ENCODE measurements at places on chromosomes 11 and 22. TPM values are rescaled to one million over a fixed set of nuclear protein-coding genes. Genes with fewer than 3 reads are reported as not detected.
A peak's percentile ranks its signal among the peaks of the same experiment; 100 is the strongest.

APOC3 gene
- total RNA-seq: 2.7 TPM

ACRV1 gene
- not detected for total RNA-seq

PLEKHB1 gene
- total RNA-seq: 10.3 TPM

GRAMD1B gene
- total RNA-seq: 47.9 TPM

GGT5 gene
- 4.6 TPM for total RNA-seq

FGF19 gene
- not detected for total RNA-seq

NCF4 gene
- total RNA-seq: 2.8 TPM

UPB1 gene
- total RNA-seq: not detected

CCDC134 gene
- total RNA-seq: 9.5 TPM

RELA gene
- 98.4 TPM for total RNA-seq

DNA sequence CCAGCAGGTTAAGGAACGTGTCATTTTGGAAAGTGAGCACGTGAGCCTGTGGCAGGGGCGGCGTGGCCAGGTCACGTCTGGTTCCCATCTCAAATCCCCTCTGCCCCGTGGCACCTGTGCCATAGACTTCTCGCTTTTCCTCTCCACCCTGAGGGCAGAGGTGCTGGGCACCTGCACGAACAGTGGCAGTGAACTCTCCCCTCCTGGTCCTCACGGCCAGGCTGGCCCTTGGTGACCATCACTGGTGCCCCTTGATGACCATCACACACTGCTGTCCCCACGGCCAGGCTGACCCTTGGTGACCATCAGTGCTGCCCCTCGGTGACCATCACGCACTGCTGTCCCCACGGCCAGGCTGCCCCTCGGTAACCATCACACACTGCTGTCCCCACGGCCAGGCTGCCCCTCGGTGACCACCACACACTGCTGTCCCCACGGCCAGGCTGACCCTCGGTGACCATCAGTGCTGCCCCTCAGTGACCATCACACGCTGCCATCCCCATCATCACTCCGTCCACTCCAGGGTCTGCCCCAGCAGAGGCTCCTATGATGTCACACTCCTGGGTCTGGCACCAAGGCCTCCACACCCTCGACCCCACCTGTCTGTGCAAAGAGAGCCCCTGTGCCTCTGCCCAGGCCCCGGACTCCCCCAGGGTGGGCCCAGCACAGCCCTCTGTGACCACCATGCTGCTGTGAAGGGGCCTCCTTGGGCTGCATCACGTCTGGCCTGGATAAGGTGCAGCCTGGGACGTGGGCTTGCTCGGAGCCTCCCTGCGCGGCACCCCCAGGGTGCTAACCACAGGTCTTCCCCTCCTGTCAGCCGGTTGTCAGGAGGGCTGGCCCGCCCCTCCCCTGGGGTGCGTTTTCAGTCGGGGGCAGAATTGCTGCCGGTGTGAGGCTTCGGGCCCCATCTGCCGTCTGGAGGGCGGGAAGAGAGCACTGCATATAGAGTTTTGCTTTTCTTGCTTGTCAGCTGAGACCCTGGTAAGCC lies 738.6 kb downstream of the BRD1 start:
- H3K36me3 ChIP-seq: no peaks in the 10 kb centered on the region
- H3K27ac ChIP-seq: no peak overlapping the region
- DNase-seq: no peak
- no peaks in the 10 kb centered on the region for H3K4me1 ChIP-seq
- H3K27me3 ChIP-seq: no peaks in the 10 kb centered on the region
- H3K4me3 ChIP-seq: no peak overlapping the region

- no peaks in the 10 kb centered on the region for H3K27me3 ChIP-seq
- no peaks in the 10 kb centered on the region for H3K4me1 ChIP-seq
- no peak overlapping the region for H3K4me3 ChIP-seq
- DNase-seq: no peak
These were observed 49.8 kb downstream of the DKK3 start for GRCh38 chr11:11958403-11959231.

GRCh38 chr11:44189986-44190882 lies 94.8 kb downstream of the EXT2 start:
- H3K27ac ChIP-seq: no peak overlapping the region
- DNase-seq: no peak
- no peaks in the 10 kb centered on the region for H3K27me3 ChIP-seq

GRCh38 chr11:66002648-66003225 lies 434 bp downstream of the BANF1 start:
- peak overlapping the region; percentile 74 for H3K4me3 ChIP-seq
- no peaks in the 10 kb centered on the region for H3K27me3 ChIP-seq
- peaks cover 5% of the 10 kb centered on the region for H3K4me1 ChIP-seq
- peak overlapping the region; percentile 81 for H3K27ac ChIP-seq

- H3K27ac ChIP-seq: no peak overlapping the region
- H3K4me3 ChIP-seq: no peak overlapping the region
- H3K36me3 ChIP-seq: no peaks in the 10 kb centered on the region
- no peak for DNase-seq
- no peaks in the 10 kb centered on the region for H3K4me1 ChIP-seq
These were observed 171.3 kb downstream of the BLID start for GRCh38 chr11:121944556-121945230.

- no peaks in the 10 kb centered on the region for H3K36me3 ChIP-seq
- no peak overlapping the region for H3K27ac ChIP-seq
- H3K4me1 ChIP-seq: no peaks in the 10 kb centered on the region
- no peak overlapping the region for H3K4me3 ChIP-seq
These were observed 14.8 kb downstream of the CD6 start for GRCh38 chr11:60985991-60986915.

DNA sequence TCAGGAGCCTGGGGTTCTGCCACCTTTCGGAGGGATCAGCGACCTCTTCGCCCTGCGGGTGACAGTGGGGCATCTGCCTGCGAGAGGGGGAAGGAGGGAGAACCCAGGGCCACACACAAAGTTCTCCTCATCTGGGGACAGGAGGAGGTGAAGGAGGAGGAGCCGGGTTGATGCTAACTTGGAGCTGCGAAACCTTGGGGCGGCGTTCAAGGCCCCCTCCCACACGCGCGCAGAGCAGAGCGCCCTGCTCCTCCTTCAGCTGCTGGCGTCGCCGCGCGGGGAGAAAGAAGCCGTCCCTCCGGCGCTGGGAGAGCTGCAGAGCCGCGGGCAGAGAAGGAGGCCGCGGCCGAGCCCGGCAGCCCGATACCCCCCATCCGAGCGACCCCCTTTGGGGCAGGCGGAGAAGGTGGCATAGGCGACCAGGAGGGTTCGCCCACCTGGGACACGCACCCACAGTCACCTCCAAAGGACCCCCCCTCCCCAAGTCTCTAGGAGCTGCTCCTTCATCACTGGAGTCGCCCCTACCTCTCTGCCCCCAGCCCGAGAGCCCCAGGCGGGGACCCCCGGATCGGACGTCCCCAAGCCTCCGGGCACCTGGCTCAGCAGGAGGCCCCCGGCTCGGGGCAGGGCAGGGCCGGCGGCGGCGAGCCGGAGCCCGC lies at the start of gene RASD2:
Gene RASD2, plus strand, starts transcription at position 237 of the 659 bp plus-strand sequence. CDS start 5,979 bp downstream, outside the sequence.
- H3K27me3 ChIP-seq: no peaks in the 10 kb centered on the region
- H3K36me3 ChIP-seq: no peaks in the 10 kb centered on the region
- H3K4me1 ChIP-seq: peaks cover 4% of the 10 kb centered on the region
- peak within 1 kb of the TSS; percentile 46 for H3K4me3 ChIP-seq

DNA sequence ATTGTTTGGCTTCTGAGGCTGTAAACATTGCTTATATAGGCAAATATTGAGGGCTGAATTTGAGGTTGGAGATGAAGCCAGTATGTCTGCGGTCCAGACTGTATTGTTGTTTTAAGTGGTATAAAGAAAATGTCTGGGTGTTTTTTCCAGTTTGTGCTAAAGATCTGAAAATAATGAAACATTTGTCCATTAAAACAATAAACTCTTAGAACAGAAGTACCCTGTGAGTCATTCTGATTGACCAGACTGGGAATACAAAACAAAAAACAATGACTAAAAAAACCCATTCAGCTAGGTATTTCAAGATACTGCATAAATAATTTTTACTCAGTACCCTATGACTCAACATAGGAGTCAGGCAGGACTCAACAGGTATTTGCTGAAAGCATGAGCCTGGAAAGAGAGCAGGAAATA lies 20.4 kb downstream of the ALKBH8 start:
- H3K4me1 ChIP-seq: peaks cover 2% of the 10 kb centered on the region
- DNase-seq: no peak
- no peak overlapping the region for H3K27ac ChIP-seq
- H3K36me3 ChIP-seq: no peaks in the 10 kb centered on the region

DNA sequence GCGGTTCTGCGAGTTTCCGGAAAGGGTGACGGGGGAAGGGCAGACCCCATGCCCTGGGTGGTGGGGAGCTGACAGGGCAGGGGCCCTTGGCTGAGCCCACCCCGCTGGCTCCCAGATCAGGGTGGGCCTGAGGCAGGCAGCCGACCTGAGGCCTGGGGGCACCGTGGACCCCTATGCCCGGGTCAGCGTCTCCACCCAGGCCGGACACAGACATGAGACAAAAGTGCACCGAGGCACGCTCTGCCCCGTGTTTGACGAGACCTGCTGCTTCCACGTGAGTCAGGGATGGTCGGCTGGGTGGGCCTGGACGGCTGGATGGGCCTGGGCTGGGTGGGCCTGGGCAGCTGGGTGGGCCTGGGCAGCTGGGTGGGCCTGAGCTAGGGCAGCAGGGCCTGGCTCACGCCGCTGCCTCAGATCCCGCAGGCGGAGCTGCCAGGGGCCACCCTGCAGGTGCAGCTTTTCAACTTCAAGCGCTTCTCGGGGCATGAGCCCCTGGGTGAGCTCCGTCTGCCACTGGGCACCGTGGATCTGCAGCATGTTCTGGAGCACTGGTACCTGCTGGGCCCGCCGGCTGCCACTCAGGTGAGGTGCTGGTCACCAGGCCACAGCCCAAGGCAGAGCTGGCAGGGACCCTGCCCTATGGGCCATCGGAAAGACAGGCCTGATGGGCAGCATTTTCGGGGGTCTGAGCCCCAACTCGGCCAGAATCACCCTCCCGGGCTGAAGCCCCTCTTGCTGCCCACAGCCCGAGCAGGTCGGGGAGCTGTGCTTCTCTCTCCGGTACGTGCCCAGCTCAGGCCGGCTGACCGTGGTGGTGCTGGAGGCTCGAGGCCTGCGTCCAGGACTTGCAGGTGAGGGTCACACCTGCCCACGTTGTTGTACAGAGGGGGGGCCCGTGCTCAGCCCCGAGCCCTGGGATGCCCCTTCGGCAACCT lies 1.5 kb downstream of the SYT8 start:
- peaks cover 1% of the 10 kb centered on the region for H3K4me1 ChIP-seq
- no peak overlapping the region for H3K27ac ChIP-seq
- H3K27me3 ChIP-seq: no peaks in the 10 kb centered on the region
- H3K36me3 ChIP-seq: no peaks in the 10 kb centered on the region

GRCh38 chr22:48072777-48073176 lies 1310.3 kb downstream of the TBC1D22A start:
- no peak for DNase-seq
- H3K4me1 ChIP-seq: no peaks in the 10 kb centered on the region
- no peak overlapping the region for H3K27ac ChIP-seq
- H3K27me3 ChIP-seq: no peaks in the 10 kb centered on the region
- no peak overlapping the region for H3K4me3 ChIP-seq

GRCh38 chr11:2088746-2089535 lies 50.2 kb downstream of the IGF2 start:
- H3K4me1 ChIP-seq: peaks cover 2% of the 10 kb centered on the region
- H3K27me3 ChIP-seq: no peaks in the 10 kb centered on the region
- no peak overlapping the region for H3K27ac ChIP-seq
- DNase-seq: no peak
- no peaks in the 10 kb centered on the region for H3K36me3 ChIP-seq
- no peak overlapping the region for H3K4me3 ChIP-seq

GRCh38 chr11:10322830-10323792 lies 18.2 kb downstream of the ADM start:
- H3K36me3 ChIP-seq: no peaks in the 10 kb centered on the region
- H3K27ac ChIP-seq: no peak overlapping the region
- H3K4me1 ChIP-seq: peaks cover 37% of the 10 kb centered on the region
- H3K4me3 ChIP-seq: no peak overlapping the region
- no peaks in the 10 kb centered on the region for H3K27me3 ChIP-seq

DNA sequence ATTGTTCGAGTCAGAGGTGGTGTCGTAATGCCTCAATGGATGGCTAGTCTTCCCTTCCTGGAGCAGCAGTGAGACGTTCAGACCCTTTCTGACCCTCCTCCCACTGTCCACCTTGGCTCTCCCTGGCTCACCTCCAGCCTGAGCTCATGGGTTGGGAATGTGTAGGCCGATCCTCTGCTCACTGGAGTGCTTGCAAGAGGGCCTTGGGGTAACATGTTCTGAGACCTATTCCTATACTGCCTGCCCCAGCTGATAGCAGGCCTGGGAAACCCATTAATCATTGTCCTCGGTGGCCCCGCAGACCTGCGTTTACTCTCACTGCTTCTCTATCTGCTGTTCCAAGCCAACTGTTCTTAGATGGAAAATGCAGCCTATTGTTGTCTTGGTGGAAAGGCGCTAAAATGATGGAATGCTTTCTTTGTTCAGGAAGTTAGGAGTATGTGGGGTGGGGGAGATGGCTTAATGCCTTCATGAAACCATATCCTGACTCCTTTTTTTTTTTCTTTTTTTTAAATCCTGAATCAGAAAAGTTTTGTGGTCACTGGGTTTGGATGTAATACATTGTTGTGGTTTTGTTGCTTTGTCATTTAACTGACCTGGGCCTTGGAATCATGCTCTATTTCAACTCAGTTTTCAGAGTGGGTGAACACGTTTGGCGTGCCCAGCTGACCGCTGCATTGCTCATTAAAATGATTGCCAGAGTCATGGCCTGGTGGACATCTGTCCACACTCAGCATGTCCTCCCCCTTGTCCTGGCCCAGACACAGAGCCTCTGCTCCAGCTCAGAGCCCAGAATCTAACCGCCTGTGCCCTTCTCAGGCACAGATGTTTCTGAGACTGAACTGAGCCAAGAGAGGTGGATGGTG lies 72.5 kb downstream of the MICAL2 start:
- peaks cover 7% of the 10 kb centered on the region for H3K4me1 ChIP-seq
- no peak overlapping the region for H3K4me3 ChIP-seq
- no peaks in the 10 kb centered on the region for H3K36me3 ChIP-seq
- peak; percentile 55 for DNase-seq
- no peaks in the 10 kb centered on the region for H3K27me3 ChIP-seq
- H3K27ac ChIP-seq: no peak overlapping the region
